ENCODE measurements at places on chromosomes 16 and 17. TPM values are rescaled to one million over a fixed set of nuclear protein-coding genes. Genes with fewer than 3 reads are reported as not detected.

- DNase-seq: peak; percentile 76
Measured at GRCh38 chr17:47695429-47696376, 1.7 kb downstream of the TBKBP1 start.

DNA sequence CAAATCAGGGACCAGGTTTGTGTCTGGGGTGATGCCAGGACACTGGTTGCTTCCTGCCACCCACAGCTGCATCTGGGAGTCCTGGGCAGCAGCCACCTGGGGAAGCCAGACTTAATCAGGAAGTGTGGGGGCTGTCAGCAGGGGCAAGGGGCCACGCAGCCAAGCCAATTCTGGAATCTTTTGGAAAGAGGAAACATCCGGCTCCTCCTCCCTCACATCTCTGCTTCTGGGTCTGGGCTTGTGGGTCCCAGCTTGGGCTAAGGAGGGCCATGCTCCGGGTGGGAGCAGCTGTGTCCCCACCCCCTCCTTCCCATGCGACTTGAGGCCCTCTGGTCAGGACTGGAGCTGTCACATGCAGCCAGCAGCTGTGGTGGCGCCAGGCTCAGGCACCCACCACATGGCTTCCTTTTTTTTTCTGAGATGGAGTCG is 37.0 kb upstream of the CCDC182 start:
- no peak for DNase-seq

DNA sequence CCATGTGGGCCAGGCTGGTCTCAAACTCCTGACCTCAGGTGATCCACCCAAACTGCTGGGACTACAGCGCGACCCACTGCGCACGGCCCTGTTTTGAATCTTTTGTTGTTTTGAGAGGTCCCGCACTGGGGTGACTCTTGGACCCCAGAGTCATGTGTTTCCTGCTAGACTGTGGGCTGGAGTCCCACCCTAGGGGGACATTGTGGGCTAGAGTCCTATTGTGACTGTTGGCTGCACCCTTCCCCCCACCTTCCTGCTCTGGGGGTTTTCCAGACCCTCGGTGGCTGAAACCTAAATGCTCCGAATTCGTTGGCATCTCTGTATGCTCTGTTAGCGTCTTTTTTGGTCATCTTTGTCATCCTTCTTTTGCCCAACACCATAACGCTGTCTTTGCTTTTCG is 16.0 kb downstream of the NUPR1 start:
- no peak for DNase-seq

DNA sequence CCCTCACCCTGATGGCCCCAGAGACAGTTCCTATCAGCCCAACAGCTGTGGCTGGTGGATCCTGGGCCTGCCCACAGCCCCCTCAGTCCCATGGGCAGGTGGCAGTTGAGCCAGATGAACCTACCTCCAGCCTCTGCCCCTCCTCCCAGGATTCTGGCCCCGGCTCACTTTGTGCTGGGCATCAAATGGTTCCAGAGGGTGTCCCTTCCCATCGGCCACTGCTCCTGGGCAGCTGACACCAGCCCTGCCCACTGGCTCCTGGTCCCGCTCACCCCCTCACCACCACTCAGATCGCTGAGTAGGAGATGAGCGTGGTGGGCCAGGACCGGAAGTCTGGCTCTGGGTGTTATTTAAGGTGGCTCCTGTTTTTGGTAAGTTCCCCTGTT is 2.0 kb downstream of the TTYH2 start:
- peak; percentile 72 for DNase-seq

GRCh38 chr16:87674419-87674818 is 72.1 kb downstream of the JPH3 start:
- DNase-seq: no peak

GRCh38 chr17:58245428-58246103 is 7.2 kb downstream of the LPO start:
- peak; percentile 9 for DNase-seq

- no peak for DNase-seq
Measured at GRCh38 chr17:70378076-70378475, 208.7 kb downstream of the KCNJ2 start.

- DNase-seq: no peak
Measured at GRCh38 chr17:15943971-15944758, 765 bp upstream of the ADORA2B start.

- no peak for DNase-seq
Measured at GRCh38 chr16:66286527-66286926, 80.0 kb upstream of the CDH5 start.

DNA sequence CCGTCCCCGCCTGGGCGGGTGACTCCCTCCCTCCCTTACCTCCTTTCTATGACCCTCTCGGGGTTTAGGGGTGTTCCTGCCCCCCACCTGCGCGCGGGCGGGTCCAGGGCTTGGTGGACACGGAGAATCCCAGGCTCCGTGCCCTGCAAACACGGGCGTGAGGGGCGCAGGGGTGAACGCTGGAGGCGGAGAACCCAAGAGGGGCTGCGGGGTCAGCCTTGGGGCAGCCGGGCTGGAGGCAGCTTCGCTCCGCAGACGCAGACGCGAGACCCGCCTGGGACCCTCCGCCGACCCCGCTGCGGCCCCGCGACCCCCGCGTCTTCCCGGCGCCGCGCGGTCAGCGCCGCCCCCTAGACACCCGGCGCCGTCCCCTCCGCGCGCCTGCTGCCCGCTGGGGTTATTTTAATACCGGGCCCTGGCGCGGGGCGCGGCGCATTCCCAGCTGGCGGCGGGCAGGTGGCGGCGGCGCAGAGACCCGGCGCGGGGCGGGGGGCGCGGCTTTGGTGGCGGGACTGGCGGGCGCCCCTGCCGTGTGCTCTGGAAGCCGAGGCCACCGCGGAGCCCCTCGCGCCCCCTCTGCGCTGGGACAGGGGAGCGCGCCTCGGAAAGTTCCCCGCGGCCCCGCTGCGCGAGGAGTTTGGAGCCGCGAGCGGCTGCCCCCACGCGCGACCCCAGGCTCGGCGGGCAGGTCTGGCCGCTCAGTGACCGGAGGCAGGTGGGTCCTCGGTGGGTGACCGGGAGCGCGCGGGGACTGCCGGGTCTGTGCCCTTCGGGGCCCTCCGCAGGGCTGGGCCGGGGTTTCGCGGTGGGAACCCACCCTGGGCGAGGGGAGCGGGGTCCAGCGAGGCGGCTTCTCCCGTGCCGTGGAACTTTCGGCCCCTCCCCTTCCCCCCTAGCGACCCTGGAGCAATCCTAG is at the start of gene UTS2R:
TSS of gene UTS2R (plus strand) at position 433 of the 916 bp plus-strand sequence. CDS start 2,560 bp downstream, outside the sequence.
- no peak for DNase-seq

DNA sequence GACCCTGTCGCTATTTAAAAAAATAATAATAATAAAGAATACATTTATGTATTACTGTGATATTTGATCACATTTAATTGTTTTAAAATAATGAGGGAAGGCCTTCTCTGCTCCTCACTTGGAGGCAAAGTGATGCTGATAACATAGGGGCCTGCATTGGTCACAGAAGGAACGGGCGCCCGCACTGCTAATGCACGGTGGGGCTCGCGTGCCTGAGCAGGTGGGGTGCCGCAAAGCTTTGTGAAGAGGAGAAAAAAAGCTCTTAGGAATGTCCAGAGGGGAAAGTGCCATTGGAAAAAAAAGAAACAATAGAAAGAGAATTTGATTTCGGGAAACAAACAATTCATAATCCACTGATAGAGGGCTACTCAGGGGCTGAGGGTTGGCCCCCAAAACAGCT is 143.8 kb downstream of the ZNF423 start:
- DNase-seq: no peak

DNA sequence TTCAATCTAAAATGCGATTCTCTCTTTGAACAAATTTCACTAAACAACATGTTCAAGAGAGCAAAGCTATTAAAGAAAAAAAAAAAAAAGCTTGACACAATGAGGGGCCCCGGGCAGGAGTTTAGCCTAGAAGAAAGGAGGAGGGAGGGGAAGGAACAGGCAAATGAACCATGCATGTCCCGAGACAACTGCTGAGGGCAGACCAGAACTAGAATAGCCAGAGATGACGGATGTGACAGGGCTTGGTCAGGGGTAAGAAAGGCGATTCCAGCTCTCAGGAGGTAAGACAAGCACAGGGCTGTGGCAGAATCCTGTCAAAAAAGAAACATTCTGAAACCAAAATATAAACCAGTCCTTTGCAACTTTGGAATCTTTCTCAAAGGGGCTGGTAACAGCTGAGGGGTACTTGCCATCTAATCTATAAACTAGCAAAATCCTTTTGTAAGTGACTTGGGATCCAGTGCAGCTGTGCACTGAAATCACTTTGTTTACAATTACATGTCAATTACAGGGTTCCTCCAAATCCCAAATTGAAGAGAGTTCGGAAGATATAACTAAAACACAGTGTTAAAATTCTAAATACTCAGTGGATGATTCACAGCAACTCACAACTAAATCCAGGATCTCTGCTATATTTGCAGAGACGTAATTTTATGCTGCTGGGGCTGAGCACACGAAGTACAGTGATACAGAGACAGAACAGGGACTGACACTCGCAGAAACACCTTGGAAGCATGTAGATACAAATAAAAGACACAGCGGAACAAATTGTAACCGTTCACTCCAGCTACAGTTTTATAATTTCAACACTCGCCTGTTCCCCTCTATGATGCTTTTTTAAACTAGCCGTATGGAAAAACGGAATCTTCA is 567.4 kb upstream of the ZFHX3 start:
- DNase-seq: no peak

GRCh38 chr17:39009581-39010001 is 42.4 kb upstream of the FBXO47 start:
- DNase-seq: no peak

DNA sequence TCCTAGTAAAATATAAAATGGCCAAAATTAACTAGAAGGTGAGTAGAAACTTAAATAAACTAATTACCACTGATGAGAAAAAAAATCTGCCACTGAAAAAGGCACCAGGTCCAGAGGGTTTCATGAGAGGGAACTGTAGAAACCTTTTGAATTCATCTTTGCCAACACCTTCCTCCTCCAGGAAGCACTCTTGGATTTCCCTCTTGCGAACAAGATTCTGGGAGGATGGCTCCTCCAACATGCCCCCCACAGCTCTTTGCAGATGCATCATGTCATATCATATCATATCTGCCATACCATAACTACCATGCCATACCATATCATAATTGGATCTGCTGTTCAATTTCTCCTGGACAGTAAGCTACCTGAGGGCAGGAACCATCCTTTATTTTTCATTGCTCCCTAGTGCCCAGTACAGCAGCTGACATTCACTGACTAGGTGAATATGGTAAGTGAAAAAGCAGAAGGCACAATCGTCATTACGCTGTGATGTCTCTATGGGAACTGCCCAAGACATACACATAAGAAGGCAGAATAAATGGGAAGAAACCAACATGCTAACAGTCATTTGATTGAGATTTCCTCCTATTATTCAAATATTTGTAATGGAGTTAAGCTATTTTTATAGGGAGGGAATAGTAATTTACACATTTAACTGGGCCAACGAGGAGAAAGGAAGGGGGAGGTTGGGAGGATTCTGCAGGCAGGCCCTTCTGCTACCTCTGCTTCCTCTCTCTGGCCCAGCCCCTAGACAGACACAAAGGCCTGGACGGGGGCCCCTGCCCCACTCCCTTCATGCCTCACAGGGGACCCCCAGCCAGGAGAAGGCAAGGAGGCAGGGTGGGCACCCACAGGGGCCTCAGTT is 110.1 kb upstream of the SMURF2 start:
- peak; percentile 7 for DNase-seq

GRCh38 chr17:81966343-81967243 is 5.6 kb upstream of the NOTUM start:
- DNase-seq: no peak

DNA sequence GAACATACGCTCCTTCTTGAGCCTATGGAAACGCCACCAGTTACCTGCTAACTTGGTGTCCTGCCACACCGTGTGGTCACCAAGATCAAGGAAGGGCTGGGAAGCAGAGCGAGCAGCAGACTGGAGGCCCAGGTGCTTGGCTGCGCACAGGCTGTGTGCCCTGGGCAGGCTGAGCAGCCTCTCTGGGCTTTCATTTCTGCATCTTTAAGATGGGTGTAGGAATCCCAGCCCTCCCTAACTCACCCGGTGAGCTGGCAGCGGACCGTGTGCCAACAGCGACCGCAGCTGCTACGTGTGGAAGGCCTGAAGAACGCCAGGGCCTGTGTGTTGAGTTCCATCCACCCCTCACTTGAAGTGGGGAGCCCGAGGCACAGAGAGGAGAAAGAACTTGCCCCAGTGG is 80.0 kb downstream of the IRF8 start:
- no peak for DNase-seq

GRCh38 chr17:31517524-31517923 is 126.0 kb downstream of the RAB11FIP4 start:
- DNase-seq: no peak

DNA sequence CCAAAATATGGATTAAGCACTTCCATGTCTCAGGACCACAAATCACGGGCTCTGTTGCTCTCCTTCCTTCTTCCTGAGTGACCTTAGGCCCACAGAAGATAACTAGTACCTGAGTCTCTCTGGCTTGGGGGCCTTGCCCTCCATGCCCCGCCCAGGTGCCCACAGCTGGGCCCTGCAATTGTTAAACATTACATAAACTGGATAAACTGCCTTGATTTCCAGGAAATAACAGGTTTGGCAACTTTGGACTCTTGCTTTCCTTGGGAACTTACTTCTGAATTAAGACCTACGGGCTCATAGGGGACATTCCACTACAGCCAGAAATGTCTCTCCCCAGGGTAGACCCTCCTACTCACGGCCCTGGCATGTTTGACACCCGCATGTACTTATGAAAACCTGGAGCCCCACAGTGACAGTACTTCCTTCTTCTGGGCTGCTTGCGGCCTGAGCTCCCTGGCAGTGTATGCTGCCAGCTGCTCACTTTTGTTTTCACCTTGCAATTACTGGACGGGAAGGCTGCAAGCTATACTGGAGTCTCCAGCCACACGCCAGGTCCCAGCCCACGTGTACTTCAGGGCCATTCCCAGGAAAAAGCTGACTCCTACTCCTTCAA is 2.3 kb upstream of the UBALD2 start:
- DNase-seq: no peak

DNA sequence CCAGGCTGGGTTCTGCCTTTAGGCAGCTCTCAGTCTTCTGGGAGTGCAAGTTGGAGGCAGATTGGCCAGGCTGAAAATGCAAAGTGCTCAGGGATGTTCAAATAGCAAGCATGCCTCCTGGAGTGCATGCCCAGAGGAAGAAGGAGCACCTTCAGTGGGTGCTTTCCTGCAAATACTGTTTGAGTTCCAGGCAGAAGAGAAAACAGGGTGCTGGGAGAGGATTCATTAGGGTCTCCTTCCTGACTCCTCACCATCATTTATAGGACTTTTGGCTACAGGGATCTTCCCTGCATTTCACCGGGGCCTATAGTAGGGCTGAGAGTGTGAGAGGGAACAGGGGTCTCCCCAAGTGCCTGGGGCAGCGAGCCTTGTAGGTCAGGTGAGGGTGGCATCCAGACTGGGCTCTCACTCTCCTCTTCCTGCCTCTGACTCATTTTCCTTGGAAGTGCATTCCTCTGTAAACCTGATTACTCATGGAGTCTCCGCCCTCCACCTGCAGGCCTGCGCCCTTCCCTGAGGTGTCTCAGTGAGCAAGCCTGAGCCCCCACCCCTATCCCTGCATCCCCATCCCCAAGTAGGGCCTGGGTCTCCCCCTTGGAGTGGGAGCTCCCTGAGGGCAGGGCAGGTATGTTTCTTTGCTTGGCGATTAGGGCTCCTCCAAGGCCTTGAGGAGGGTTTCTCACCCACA is 17.1 kb upstream of the TNS4 start:
- no peak for DNase-seq

GRCh38 chr16:62752854-62753253 is 716.6 kb upstream of the CDH8 start:
- DNase-seq: no peak

PMFBP1 gene
- total RNA-seq: 2.0 TPM

KCNJ2 gene
- total RNA-seq: 10.7 TPM

ZNF75A gene
- 15.5 TPM for total RNA-seq

CD79B gene
- total RNA-seq: 2.2 TPM

EIF1 gene
- total RNA-seq: 331 TPM

HLF gene
- total RNA-seq: 36.9 TPM

C17orf78 gene
- total RNA-seq: not detected

TLCD1 gene
- 1.7 TPM for total RNA-seq

Measured in right atrium auricular region (tissue), 2 donors.